ENCODE measurements at places on chromosomes 2 and 18. TPM values are rescaled to one million over a fixed set of nuclear protein-coding genes. Genes with fewer than 3 reads are reported as not detected.

The FZD7 gene
- 404 TPM for total RNA-seq

The NPPC gene
- 2.2 TPM for total RNA-seq

The PRSS56 gene
- not detected for total RNA-seq

The CDK15 gene
- not detected for total RNA-seq

The BMP10 gene
- not detected for total RNA-seq

DNA sequence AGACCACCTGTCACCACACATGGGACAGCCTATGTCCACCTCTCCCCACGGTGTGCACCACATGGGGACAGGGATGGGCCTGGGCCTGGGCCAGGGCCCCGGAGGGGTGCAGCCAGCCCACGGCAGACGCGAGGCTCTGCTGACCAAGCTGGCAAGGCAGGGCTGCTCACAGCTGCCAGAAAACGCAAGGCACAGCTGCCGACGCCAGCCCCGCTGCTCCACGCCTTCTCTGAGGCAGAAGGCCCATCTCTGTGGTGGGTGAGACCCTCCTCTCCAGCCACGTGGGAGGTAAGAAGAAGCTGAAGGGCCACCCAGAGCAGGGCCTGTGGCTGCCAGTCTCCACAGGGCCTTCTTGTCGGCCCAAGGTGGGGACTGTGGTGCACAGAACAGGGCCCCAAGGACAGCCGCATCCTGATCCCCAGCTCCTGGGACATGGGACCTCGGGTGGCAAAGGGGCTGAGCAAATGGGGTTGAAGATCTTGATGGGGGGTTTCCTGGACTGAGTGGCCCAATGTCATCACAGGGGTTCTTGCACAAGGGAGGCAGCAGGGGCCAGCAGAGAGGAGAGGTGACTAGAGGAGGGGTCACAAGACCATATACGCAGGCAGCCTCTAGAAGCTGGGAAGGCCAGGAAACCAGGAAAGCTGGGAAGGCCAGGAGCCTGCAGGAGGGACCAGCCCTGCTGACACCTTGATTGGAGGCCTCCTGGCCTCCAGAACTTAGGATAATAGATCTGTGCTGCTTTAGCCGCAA is 72.3 kb downstream of the NDUFA10 start:
- DNase-seq: no peak

DNA sequence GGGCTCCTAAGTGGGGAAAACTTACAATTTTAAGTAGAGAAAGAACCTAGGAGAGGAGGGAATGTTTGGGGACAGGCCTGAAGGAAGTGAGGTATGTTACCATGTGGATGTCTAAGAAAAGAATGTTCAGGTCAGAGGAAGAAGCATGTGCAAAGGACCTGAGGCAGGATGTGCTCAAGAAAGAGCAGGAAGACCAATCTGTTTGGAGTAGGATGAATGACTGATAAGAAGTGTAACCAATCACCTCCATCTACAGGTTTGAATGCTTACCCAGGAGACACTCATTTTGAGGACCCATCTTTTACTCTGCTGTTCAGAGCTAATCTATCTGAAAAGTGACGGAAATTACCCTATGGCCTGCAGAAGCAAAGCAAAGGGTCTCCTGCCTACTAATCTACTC is 342.3 kb downstream of the ARHGAP15 start:
- no peak for DNase-seq

GRCh38 chr2:202015471-202015870 is 18.2 kb upstream of the FZD7 start:
- DNase-seq: no peak

- DNase-seq: peak; percentile 51
Observed at GRCh38 chr2:110818767-110819481, 86.6 kb downstream of the ACOXL start.

- DNase-seq: no peak
Observed at GRCh38 chr2:198756166-198756565, 701.6 kb downstream of the SATB2 start.

GRCh38 chr2:241010531-241011295 is 12.3 kb downstream of the SNED1 start:
- DNase-seq: no peak

- no peak for DNase-seq
Observed at GRCh38 chr18:6270771-6271216, 143.9 kb downstream of the L3MBTL4 start.

DNA sequence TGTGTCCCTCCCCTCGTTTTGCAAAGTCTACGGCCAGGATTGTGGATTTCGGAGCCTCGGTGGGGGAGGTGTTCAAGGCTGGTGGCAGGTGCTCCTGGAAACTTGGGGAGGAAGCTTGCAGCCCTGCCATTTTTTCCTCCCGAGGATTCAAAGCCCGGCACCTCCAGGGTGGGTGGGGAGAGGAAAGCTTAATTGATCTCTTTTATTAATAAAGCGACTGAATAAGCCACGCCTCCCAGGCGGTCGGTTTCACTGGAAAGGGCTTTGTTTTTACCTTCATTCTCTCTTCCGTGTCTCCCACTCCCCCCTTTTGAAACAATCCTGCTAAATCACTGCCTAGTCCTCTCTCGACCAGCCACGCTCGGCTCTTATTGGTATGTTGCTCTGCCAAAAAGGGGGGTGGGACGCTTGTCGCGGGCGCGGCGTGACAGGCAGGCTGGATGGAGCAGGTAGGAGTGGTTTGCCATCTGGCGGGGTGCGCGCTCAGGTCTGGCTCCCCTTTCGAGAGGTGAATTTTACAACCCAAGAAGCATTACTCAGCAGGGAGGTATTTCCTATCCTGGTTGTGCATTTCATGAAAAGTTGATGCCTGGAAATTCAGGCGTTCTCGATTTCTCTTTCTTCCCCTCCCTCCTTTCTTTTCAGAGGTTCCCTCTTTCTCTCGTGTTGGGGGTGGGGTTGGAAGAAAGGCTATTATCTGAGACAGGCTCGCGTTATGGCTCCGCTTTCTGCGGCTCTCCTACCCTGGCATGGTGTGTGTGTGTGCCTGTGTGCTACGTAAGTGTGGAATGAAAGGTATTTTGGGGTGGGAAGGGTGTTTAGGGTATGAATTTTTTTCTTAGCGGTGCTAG is 1.4 kb downstream of the NEDD4L start:
- peak; percentile 78 for DNase-seq

GRCh38 chr2:150569761-150570160 is 82.3 kb upstream of the RND3 start:
- DNase-seq: no peak

GRCh38 chr2:131152074-131152473 is 46.9 kb downstream of the PLEKHB2 start:
- peak; percentile 42 for DNase-seq

GRCh38 chr2:15932394-15933183 is 7.8 kb upstream of the MYCN start:
- DNase-seq: no peak

GRCh38 chr2:117718048-117718447 is 96.4 kb upstream of the DDX18 start:
- DNase-seq: no peak

DNA sequence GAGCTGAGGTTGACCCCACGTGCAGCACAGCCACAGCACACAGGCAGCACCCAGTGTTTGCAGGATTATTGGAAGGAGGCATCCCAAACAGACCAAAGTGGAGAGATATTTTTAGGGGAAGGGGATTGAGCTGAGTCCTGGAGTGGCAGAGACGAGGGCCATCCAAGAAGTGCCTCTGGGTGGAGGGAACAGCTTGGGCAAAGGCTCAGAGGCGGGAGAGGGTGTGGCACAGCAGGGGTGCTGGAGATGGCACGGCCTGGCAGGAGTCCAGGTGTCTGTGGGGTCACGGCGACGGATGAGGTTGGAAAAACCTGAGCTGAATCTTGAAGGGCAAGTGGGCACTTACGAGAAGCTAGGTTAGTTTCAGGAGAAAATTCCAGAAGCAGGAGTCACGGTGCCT is 60.6 kb downstream of the INHBB start:
- no peak for DNase-seq

DNA sequence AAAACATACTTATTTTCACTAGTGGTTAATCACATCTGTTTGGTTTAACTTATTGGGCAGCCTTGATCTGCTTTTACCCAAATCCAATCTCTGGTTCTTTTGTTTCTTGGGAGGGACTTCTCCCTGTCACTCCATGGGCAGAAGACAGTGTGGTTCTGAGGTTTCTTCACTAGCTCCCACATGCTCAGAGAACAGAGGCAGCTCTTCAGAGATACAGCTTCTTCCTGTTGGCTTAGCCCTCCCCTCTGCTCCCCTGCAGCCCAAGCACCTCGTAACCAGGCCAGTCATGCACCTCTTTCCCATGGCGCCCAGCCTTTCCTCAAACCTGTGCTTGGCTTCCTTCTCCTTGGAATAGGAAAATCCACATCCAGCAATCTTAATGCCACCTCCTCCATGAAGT is 32.8 kb downstream of the SLC9A2 start:
- no peak for DNase-seq

GRCh38 chr2:151395509-151396374 is 14.0 kb upstream of the RIF1 start:
- no peak for DNase-seq

DNA sequence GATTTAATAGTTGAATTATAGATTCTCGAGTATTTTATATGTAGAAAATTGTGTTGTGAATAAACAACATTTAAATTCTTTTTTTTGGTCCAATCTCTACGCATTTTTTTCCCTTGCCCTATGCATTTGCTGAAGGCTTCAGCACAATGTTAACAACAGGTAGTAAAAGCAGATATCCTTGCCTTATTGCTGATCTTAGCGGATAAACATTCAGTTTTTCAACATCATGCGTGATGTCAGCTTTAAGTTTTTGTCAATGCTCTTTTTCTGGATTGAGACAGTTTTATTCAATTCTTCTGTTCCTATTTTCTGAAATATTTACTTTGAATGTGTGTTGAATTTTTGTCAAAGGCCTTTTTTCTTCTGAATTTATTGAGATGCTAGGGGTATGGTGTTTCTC is 11.6 kb upstream of the OR6B3 start:
- no peak for DNase-seq

DNA sequence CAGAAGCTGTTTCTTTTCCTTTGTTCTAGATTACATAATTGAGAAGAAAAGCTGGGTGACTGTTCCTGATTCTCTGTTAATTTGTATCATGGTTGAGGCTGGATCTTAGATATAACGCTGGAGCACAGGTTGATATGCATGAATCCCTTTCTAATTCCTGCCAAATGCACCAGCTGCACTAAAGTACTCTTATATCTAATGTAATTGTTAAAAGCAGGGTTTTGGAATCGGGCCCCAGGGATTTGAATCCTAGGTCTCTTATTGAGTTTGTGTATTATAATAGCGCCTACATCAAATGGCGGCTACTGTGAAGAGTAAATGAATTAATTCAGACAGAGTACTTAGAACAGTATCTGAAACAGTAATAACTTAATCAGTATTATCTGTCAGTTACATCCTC is 80.4 kb downstream of the MC4R start:
- DNase-seq: no peak

GRCh38 chr2:37321029-37321682 is 3.5 kb downstream of the PRKD3 start:
- no peak for DNase-seq

DNA sequence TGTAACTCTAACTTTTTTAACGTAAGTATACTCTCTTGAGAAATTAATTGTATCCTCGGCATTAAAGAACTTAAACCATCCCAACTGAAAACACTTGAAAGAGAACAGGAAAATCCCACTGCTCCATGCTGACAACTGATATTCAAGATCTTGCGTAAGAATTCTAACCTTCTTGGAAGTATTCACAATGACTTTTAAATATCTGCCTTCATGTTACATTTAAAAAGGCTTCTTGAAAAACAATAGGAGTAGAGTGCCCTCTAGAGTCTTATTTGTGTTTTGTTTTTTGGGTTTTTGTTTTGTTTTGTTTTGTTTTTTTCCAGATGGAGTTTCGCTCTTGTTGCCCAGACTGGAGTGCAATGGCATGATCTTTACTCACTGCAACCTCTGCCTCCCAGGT is 65.4 kb upstream of the DNAJC10 start:
- DNase-seq: peak; percentile 73

DNA sequence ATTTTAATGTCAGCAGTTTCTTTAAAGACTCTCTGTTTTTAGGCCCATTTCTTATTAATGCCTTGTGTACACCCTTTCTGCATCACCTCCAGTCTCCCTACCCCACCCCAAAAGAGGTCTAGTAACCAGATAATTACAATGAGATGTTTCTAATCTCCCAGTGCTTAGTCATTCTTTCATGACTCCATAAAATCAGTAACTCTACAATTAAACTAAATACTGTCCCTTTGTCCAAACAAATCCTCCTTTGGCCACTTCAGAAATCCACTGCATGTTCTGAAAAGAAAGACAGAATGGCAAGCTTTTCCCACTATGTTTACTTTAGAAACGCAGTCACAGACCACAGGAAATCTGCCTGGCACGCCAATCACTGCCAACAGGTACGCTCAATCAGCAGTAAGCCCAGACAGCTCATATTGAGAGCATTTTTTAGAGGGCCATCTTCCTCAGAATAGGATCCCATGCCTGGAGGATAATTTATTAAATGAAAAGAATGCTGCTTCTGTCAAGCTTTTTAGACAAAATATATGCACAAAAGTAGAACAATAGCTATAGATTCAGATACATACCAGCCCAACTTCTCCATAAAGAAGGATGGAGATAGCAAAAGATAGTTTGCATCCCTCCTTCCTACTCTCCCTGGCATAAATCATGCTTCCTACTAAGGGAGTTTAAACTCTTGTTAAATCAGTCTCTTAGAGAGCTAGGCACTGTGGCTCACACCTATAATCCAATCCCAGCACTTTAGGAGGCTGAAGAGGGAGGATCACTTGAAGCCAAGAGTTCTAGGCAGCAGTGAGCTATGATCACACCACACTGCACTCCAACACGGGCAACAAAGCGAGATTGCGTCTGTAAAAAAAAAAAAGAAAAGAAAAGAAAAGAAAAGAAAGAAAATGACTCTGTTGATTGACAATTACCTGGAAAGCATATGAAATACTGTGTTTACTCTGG is 14.6 kb downstream of the CLASP1 start:
- no peak for DNase-seq

GRCh38 chr2:210593166-210593565 is 36.8 kb downstream of the CPS1 start:
- peak; percentile 33 for DNase-seq

DNA sequence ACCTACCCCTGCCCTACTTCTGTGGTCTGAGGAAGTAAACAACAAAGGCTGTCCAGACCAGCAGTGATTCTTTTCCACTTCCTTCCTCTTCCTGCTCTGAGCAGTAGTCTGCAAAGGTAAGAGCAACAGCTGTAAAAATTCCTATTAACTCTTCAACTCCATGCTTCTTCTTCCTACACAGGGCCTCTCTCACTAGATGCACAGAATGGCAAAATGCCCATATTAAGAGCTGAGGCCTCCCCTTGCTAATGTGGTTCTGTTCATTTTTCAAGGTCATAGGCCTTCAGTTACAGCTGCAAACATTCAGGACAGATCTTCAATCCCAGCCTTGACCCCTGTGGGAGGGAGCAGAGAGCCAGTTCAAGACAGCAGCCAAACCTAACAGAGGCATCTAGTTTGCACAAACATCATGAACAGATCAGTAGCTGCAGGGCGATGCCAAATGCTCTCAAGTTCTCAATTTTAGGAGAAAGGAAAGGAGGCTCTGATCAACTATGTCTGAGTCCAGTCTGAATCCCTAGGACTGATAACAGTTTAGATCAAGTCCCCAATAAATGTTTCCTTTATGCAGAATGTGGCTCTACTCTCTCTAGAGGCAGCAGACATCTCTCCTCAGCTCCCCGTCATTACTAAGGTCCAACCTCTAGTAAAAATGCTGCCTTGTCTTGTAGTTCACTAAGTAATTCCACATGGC is 20.9 kb downstream of the SLC40A1 start:
- no peak for DNase-seq
